Activated T-helper 17 cell treated with anti-CD3 and anti-CD28 coated beads, Interleukin-2, amount 50 U/mL, for 72 hours (primary cell): ENCODE measurements at places on chromosomes 1 and 21. TPM values are rescaled to one million over a fixed set of nuclear protein-coding genes. Genes with fewer than 3 reads are reported as not detected.

DNA sequence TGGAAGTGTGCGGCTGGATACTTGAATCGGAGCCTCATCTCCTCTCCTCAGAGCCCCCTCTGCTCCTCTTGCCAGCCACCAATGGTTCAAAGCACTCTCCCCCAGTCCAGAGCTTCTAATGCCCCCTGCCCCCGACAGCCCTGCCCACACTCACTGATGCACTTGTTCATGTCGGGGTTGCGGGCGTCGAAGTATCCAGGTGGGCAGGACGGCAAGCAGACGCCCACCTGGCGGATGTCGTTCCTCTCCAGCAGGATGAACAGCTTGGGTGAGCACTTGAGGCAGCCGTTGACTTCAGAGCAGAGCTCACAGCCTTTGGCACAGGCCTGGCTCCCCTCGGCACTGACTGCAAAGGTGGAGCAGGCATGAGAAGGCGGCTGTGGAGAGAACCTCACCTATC lies 18.4 kb downstream of the RSPO1 start:
- no peak for ATAC-seq

DNA sequence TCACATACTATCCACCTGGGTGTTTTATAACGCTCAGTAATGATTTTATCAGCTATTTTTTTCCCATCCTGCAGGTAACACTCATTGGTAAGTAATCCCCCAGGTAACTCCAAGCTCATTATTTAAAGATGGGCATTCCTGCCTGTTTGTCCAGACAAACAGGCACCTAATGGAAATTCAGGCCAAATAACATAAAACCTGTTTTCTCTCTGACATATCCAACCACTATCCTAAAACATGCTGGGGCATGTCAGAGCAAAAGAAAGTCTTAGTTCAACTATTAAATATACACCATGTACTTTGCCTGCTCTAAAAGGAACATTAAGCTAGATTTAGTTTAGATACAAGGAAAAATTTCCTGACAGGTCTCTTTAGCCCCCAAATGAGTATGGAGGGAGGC lies 987.7 kb downstream of the TTLL7 start:
- no peak for ATAC-seq

The CRABP2 gene
- total RNA-seq, result 2.2 TPM

The EPHX1 gene
- 1.5 TPM for total RNA-seq

GRCh38 chr1:6352138-6352563 lies 41.4 kb downstream of the ACOT7 start:
- no peak for ATAC-seq
